Activated CD4-positive, alpha-beta T cell treated with anti-CD3 and anti-CD28 coated beads for 36 hours (primary cell): ENCODE measurements at places on chromosomes 7 and 10.
A peak's percentile ranks its signal among the peaks of the same experiment; 100 is the strongest.

DNA sequence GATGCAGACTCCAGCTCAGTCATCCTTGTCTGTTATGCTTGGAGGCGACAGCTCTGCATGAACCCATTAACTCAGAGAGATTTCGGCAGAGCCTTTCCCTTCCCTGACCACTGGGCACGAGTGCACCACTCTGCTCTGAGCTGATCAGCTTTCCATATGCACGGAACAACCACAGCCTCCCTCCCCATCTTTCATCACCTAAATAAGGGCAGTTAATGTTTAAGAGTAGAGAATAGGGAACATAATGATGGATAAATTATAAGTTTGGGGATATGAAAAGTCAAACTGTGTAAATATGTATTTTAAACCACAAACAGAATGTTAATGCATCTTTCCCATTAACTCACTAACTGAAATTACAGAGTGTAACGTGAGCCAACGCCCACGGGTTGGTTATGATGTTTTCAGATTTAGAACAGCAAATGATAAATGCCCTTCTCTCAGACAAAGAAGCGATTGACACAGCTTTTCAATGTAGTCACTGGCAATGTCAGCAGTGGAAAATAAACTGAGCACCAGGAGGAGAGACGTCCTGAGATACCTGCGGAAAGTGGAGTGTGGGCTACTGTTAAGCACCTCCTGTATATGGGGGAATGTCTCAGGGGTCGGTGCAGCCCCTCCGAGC, 658.2 kb downstream of the LRMDA start:
- no peak for DNase-seq

- DNase-seq, result no peak
These were observed 498.9 kb upstream of the MGMT start for GRCh38 chr10:128967980-128968756.

GRCh38 chr10:100670828-100671479, 74.4 kb upstream of the PAX2 start:
- DNase-seq, result peak; percentile 81

DNA sequence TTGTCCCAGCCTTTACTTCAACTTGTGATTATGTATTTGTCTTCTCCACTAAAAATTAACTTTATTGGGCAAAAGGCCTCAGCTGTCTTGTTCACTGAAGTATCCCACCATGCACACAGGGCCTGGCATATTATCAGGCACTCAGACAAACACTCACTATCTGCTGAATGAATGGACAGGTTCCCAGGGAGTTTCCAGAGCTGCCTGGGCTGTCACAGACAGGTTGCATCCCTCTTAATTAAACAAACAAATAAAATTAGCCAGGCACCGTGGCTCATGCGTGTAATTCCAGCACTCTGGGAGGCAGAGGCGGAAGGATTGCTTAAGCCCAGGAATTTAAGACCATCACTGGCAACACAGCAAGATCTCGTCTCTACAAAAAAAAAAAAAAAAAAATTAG, 1.5 kb upstream of the TSPAN14 start:
- no peak for DNase-seq

GRCh38 chr7:140165422-140165821, 11.4 kb downstream of the KDM7A start:
- peak; percentile 28 for DNase-seq

DNA sequence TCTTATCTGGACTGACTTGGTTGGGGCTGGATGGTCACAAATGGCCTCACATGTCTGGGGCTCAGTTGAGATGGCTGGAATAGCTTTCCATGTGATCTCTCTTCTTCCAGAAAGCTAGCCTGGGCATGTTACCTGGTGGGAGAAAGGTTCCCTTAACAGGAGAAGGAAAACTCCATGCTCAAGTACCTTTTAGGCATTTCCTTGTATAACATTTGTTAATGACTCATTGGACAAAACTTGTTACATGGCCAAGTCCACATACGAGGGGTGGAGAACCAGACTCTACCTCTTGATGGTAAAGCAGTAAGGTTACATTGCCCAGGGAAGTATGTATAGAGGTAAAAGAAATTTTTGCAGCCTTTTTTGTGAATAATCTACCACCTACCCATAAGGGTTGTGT, 826.4 kb downstream of the LRMDA start:
- no peak for DNase-seq

DNA sequence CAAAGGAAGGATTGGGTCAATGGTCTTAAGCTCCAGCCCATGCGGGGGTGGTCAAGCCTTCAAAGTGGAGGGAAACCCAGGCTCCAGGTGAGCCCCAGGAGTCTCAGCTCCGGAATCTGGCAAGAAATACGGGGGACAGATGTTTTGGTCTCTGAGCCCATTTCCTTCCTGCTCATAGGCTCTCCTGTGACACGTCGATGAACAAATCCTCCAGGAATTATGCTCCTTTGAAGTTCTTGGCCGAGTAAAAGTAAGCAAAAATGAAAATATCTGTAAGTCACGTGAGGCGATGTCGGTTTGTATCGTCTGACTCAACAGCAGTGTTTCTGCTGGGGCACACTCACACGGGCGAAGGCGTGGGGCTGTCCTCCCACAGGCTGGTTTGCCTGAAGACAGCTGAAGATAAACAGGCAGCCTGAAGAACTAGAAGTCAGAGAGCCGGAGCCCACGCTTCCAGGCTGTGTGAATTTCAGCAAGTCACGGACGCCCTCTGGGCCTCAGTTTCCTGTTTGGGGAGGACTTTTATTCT, 52.6 kb upstream of the SMNDC1 start:
- peak; percentile 84 for DNase-seq

GRCh38 chr7:4824120-4824775, 37.6 kb downstream of the PAPOLB start:
- no peak for DNase-seq

GRCh38 chr10:61354401-61354975, 98.7 kb downstream of the TMEM26 start:
- DNase-seq, result no peak

DNA sequence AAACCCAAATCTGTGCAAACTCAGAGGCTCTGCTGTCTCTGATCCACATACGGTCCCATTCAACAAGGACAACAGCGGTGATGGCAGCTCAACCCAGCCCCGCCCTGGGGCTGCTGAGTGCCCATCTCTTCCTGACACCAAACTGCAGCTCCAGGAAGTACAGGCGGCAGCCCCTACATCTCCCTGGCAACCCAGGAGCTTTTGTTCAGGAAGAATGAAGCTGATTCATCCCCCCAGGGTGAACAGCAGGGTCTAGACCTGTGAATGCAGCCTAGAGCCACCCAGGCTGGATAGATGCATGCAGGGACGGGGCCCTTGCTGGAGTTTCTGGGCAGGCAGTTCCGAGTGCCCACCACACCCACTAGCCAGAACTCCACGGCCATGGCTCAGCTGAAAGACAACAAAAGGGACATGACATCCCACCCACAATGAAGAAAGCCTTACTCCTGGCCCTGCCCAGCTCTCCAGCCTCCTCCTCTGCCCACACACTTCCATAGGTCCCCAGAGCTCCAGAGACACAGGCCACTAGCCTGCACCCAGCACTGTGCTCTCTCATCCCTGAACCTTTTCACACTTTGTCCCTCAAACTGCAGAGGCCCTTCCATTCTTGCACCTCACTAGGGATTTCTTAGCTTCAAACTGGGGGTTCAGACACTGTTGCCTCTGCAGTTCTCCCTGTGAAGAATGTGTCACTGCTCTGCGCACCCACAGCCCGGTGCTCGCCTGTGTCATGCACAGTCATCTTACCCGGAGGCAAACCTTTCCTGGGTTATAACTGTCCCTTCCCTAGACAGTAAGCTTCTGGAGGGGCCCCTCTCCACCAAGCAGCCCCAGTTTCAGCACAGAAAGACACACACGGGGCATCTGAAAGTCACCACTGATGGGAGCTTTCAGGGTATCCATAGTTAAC, 99.1 kb downstream of the GRID1 start:
- no peak for DNase-seq

- DNase-seq, result peak; percentile 75
These were observed 165.7 kb downstream of the NPSR1 start for GRCh38 chr7:34823650-34824258.

GRCh38 chr10:126528315-126528835, 140.1 kb upstream of the ADAM12 start:
- DNase-seq, result no peak

DNA sequence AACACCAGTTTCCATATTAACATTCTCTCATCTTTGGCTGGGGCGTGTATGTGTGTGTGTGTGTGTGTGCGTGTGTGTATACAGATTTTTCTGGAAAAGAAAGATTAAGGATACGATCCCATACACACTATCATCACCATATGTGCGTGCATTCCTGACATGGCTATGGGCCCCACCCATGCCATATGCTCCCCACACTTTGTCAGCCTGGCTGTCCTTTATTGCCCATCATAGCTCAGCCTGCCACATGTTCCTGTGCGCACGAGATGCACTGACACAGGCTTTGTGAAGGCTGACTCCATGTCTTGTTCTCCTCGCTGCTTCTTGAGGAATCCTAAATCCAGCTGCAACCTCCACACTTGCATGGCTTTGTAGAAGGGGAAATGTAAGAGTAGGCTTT, 984.1 kb downstream of the LRMDA start:
- DNase-seq, result no peak

DNA sequence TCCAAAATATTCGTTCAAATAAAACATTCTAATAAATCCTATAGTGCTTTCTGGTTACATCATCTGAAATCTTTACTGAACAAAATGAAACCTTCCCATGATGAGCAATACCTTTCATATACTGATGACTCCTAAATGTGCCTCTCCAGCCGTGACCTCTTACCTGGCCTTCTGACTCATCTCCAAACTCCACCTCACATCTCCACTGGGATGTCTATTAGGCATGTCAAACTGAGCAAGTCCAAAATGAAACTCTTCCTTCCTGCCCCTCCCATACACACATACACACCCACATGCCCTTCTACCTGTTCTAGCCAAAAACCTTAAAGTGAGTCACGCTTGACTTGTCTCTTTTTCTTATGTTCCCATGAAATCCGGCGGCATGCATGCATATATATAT, 22.9 kb downstream of the GSAP start:
- DNase-seq, result peak; percentile 72

GRCh38 chr10:13862546-13863233, 275.9 kb downstream of the PRPF18 start:
- no peak for DNase-seq

- DNase-seq, result no peak
These were observed 2.1 kb upstream of the RAPGEF5 start for GRCh38 chr7:22358820-22359697.

DNA sequence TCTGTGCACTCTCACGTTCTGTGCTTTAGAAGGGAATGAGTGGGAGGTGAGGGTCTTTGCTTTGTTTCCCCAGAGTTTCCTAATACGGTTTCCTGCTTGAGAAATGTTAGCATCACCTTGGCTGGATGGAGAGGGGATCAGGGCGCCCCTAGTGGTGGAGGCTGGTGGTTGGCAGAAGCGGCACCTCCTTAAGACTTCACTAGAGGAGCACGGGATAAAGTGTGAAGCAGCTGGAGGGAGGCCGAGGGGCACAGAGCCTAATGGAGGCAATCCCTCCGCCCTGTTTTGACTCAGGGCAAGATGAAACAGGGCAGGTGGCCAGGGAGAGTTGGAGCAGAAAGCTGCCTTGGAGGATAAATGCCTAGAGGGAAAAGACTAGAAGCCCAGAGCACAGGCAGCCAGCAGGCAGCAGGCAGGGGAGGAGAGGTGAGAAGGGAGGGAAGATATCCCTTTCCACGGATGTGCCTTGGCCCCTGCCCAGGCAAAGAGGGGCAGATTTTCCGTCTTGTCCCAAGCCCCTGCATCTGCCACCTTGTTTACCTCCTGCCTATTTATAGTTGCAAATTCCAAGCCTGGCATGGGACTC, 56.0 kb upstream of the BTRC start:
- peak; percentile 89 for DNase-seq

DNA sequence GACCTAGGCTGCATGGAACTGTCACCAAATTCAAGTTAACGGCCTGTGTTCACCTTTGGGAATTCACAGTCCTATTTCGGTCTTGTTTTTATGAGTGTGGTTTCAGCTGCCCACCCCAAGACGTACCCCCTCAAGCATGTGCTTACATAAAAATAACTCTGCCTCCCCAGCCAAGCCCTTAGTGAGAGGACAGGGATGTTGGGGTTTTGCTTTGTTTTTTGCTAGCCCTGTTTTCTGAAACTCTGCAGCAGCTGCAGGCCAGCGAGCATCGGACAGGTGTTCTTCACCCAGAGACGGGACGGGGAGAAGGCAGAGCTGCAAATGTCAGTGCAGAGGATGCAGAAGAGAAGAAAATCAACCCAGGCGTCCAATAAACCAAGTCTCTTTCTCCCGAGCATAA, 13.5 kb downstream of the CHST15 start:
- no peak for DNase-seq

GRCh38 chr10:44890696-44891563, 20.2 kb upstream of the TMEM72 start:
- no peak for DNase-seq

GRCh38 chr10:98423691-98424120, 8.7 kb upstream of the PYROXD2 start:
- no peak for DNase-seq

DNA sequence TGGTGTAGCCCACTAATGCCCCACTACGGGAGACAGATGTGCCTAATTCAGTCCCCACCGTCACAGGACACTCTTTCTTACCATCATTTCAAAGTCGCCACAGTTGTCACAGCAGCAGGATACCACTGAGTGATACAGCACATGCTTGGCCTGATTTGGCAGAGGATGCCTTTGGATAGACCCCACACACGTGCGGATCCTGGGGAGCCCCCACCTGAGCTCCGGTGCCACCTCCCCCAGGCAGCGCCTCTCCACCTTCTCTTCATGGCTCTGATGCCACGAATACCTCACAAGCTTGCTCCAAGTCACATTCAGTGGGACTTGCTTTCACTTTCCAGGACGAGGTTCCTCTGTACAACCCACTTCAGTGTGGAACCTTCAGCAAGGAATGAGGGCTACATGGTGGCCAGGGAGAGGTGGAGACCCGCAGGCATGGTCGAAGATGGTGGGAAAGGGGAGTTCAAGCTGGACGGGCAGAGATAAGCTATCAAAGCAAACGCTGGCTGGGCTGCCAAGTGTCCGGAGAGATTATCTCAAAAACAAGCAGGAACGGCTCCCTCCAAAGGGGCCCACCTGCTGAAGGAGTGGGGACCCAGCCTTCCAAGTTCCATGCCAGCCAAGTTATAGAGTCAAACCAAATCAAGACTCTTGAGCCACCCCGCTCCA, 107.4 kb downstream of the ZRANB1 start:
- DNase-seq, result no peak

GRCh38 chr10:63525021-63525420, 3.8 kb downstream of the REEP3 start:
- no peak for DNase-seq

DNA sequence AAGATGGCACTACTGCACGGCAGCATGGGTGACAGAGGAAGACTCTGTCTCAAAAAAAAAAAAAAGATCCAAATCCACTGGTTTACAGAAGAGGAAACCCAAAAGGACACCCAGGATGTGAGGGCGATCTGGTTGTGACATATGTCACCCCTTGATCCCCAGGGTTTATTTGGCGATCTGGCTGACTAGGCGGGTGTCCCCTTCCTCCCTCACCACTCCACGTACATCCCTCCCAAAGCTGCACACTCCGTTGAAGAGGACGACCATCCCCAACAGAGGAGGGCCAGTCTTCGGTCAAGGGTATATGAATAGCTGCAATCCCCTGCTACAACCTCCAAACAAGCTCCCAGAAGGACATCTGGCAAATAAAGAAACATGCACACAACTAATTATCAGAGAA, 111.6 kb downstream of the HTR5A start:
- DNase-seq, result no peak
